ENCODE measurements at places on chromosomes 12 and 14.

DNA sequence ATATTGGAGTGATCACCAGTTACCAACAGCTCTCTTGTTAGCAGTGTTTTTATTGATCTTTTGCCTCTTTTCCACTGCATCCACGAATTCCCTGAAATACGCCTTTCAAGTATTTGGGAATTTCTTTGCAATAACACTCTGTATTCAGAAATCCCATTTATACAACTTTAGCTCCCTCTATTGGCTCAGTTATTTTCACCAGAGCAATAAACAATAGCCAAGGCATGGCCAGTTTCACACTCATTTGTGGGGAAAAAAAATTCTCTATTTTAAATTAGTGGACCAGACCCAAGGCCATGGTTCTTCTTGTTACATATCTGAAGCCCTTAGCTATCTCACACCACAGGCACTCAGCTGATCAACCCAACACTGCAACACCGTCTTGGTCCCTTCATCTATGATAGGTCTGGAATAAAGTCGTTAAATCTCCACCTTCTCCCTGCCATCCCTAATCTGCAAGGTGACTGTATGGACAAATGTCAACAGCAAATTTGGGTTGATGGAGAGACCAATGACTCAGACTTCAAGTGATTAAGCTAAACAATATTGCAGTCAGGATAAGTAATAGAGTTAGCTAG is 92.4 kb upstream of the TMEM260 start:
- DNase-seq: peak; percentile 4

- no peak for DNase-seq
Measured at GRCh38 chr14:61780125-61780524, 17.9 kb downstream of the SNAPC1 start.

- DNase-seq: no peak
Measured at GRCh38 chr12:122523846-122524718, 2.7 kb downstream of the RSRC2 start.

GRCh38 chr14:105499256-105500035 is 8.4 kb downstream of the TEDC1 start:
- no peak for DNase-seq

- peak; percentile 12 for DNase-seq
Measured at GRCh38 chr12:116673681-116674111, 64.2 kb downstream of the SPRING1 start.

DNA sequence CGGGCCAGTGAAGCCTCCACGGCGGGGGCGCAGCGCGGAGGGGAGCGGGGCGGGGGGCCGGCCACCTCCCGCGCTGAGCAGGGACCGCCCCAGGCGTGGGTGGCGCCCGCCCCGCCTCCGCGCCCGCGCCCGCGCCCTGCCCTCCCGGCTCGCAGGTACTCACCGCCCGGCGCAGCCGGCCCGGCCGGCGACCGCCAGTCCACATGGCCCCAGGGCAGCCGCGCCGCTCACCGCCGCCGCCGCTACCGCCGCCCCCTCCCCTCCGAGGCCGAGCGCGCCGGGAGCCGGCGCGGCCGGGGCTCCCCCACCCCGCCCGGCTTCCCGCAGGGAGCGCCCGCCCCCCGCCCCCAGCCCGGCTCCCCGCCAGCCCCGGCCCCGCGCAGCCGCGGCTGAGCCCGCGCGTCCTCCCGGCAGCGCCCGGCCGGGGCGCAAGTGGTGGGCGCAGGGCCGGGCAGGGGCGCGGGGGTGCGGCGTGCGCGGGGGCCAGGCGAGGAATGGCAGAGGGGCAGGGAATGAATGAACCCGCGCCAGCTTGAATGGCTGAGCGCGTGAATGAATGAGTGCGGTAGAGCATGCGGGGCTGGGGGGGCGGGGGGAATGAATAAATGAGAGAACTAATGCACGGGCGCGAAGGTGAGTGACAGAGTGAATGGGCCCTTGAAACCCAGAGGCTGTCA is at the start of gene BEGAIN:
Gene BEGAIN (minus strand): TSS at position 332 of the 677 bp plus-strand sequence. CDS start 127 bp downstream, at position 205.
- no peak for DNase-seq

- DNase-seq: no peak
Measured at GRCh38 chr12:113392988-113393579, 10.6 kb downstream of the SDS start.

- DNase-seq: no peak
Measured at GRCh38 chr12:92235703-92236472, 90.2 kb upstream of the BTG1 start.

- peak; percentile 91 for DNase-seq
Measured at GRCh38 chr14:68687746-68688145, 105.1 kb downstream of the ZFP36L1 start.

- no peak for DNase-seq
Measured at GRCh38 chr14:72756967-72757366, 136.9 kb downstream of the DPF3 start.

DNA sequence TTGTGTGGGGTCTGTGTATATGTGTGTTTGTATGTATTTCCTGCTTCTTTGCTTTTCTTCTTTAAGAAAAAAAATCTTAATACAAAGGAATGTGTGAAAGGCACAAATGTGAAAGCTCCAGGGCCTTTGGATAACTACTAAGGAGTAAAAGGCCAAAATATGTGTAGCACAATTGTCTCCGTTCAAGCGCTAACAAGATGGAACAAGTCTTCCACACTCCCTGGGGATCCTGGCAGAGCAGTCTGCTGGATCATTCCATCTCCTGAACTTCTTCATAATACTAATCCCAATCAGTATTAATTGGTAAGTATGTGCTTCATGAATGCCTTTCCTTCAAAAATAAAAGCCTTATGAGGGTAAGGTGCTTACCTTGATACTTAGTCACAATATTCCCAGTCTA is 462.5 kb upstream of the TBX3 start:
- DNase-seq: no peak

GRCh38 chr14:24875203-24875838 is 174.6 kb downstream of the STXBP6 start:
- peak; percentile 27 for DNase-seq

DNA sequence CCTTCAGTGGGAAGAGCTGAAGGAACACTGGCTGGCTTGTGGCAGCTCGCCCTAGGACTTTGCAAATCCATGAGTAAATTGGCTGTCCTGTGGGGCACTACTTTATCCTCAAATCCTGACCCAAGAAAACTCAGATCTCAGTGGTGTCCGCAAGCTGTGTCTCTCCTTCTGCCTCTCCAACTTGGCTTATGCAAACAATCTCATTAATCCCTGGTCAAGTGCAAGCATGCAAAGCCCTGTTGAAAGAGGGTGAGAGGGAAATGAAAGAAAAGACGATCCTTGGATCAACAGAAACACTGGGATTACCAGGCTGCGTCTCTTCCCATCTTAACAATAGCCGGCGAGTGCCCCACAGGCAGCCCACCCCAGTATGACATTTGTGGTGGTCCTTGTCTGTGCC is 901.6 kb downstream of the BCL11B start:
- no peak for DNase-seq

DNA sequence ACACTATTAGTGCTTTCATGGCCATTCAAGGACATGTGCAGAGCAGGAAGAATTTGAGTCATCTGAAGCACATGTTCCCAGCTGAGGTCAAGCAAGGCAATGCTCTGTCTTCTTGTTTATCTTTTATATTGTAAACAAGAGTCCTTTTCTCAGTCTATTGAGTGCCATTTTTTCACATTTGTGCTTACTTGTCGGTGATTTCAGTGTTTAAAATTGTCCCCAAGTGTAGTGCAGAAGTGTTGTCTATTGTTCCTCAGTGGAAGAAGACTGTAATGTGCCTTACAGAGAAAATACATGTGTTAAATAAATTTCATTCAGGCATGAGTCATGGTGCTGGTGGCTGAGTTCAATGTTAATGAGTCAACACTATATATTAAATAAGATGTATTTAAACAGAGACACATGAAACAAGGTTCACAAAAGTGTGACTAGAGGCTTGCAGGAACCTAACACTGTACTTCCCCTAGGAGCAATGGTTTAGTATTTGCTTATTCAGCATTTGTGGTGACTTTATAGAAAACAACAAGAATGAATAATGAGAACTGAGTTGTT is 391.1 kb downstream of the LRIG3 start:
- peak; percentile 77 for DNase-seq

- no peak for DNase-seq
Measured at GRCh38 chr12:113472191-113473121, 785 bp upstream of the LHX5 start.

- DNase-seq: no peak
Measured at GRCh38 chr14:39267608-39268005, 33.9 kb downstream of the MIA2 start.

DNA sequence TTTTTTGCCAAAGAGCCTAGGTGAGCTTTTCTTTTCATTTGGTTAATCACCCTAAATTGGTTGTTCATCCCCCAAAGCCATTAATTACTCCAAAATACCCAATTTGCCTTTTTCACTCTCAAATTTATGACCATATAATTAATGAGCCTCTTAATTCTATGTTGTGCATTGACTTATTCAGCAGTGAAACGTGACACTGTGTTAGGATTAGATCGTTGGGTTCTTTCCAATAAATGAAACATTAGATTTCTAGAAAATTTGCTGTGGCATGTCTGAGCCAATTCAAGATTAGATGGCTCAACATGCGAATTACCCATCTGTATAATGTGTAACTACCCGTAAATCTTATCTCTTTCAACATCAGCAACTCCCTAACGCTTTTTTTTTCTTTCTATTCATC is 273.4 kb downstream of the BMP4 start:
- DNase-seq: no peak

GRCh38 chr14:23365036-23365731 is at the start of gene EFS:
Gene EFS (minus strand): TSS chr14:23365172. CDS start chr14:23365025, 147 bp downstream.
- DNase-seq: peak; percentile 12

DNA sequence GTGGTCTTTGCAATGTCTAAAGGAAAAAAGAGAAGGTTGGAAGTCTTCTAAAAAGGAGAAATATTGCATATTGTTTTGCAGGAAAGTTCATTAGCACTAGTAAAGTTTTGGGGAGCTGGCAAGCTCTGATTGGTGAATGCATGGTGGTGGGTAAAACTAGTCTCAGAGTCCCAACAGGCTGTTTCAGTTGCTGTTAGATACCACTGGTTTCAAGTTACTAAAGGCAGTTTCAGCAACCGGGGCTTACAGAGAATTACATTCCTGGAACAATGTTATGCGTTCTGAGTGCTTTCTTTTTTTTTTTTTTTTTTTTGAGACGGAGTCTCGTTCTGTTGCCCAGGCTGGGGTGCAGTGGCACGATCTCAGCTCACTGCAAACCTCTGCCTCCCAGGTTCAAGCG is 208.2 kb downstream of the EPS8 start:
- DNase-seq: no peak

DNA sequence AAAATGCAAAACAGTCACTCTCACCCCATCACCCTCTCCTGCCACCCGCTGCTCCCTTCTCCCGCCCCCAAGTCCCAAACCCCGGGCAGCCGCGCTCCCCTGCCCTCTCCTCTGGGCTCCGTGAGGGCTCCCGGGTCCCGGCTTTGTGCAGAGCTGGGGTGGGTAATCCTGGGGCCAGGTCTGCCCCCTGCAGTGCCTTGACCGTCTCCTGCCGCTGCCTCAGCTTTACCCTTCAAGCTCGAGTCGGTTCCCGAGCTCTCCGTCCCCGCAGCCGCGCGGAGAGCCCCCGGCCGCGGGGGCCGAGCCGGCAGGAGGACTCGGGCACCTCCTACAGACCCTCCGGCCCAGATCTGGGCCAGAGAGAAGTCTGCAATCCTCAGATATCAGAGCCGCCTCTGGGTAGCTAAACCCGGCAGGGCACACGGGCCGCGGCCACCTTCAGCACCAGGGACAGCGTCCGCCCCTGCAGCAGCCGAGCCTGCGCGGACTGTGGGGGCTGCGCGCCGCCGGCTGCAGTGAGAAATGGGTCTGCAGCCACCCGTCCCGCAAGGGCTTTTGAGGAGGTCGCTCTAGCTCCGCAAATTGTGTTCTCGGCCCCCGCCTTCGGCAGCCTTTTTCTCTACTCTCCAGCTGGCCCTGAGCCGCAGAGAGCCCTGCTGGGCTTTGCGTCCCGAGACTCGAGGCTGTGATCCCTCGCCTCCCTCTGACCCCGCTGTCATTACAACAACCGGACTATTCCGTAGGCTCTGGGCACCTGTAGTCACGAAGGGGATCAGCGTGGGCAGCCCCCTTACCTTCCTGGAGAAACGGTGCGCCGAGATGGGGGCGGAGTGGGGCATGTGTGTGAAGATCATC is 1.2 kb downstream of the PRMT8 start:
- DNase-seq: peak; percentile 43

DNA sequence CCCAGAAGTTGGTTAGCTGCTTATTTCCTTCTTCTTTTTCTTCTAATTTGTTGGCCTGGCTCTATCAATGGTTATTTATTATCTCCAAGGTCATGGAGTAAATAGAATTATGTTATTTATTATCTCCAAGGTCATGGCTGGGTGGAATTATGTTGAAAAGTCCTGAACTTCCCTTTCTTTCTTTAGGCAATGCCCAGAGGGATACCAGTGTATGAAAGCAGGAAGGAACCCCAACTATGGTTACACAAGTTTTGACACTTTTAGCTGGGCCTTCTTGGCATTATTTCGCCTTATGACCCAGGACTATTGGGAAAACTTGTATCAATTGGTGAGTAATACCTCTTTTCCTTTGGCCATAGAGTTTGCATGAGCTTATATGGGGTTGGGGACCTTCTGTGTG is 111.6 kb downstream of the SCN8A start:
- no peak for DNase-seq

- DNase-seq: no peak
Measured at GRCh38 chr14:20556500-20557211, 4.2 kb downstream of the RNASE9 start.

DNA sequence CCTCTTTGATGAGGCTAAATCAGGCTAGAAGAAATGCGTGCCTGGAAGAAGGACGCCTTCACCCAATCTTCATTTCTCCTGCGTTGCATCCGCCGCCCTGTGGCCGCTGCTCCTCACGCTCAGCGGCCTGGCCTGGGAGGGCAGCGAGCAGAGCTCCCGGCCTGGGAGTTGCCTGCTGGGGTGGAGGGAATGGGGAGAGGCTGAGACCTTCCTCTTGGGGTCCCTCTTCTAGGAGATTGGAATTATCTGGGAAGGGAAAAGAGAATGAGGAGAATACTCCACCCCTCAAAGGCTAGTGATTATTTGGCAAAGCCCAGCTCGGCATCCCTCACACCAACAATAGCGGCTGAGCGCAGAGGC is 2.4 kb upstream of the HOXC12 start:
- no peak for DNase-seq

DNA sequence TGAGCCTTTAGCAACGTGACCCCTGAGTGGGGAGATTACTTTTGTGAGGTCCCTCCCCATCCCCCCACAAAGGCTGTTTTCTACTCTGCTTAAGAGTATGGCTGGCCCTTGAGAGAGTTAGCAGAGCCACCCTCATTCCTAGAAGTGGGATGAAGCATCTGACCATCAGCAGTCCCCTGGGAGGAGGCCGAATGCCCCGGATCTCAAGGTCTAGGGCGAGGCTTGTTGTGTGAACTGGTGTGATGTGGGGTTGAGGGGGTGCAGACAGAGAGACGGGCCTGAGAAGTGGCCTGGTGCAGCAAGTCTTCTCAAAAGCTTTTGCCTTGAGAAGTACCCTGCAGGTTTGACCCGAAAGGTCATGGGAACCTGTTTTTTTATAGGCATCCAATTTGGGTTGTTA is 153.0 kb upstream of the FKBP4 start:
- no peak for DNase-seq

Measured in EL (cell line).